Body of pancreas (tissue), 4 donors: ENCODE measurements at places on chromosomes 12 and 14. TPM values are rescaled to one million over a fixed set of nuclear protein-coding genes. Genes with fewer than 3 reads are reported as not detected.

DNA sequence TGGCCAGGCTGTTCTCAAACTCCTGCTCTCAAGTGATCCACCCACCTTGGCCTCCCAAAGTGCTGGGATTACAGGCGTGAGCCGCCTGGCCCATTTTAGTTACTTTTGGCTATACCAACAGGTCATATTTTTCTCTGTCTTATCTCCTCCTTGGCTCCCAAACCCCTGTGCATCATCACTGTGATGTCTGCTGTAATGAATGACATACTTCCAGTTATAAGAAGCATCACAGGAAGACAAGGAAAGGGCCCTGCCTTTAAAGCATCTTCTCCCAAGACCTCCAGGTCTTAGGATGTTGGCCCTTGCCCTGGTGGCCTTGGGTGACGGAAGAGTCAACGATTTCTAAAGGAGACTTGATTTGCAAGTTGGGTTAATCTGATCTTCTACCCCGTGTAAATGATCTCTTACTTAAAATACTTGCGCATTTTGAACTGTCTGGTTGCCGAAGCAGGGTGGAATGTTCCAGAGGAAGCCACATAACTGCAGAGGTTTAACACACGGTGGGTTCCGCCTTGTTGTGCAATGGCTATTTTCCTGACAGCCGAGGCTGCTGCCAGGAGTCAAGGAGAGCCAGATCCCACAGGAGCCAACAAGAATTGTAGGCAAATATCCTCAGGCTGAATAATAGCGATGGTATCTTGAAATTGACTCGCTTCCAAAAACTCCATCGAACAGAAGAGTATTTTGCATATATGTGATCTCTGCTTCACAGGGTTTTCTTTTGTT, 55.7 kb upstream of the PLXNC1 start:
- no peak overlapping the region for H3K4me3 ChIP-seq
- no peak overlapping the region for H3K27ac ChIP-seq
- DNase-seq = peak; percentile 21
- no peaks in the 10 kb centered on the region for H3K4me1 ChIP-seq

- H3K4me3 ChIP-seq = no peak overlapping the region
- H3K36me3 ChIP-seq = peaks cover 4% of the 10 kb centered on the region
- peaks cover 7% of the 10 kb centered on the region for H3K4me1 ChIP-seq
- H3K27ac ChIP-seq = no peak overlapping the region
- no peaks in the 10 kb centered on the region for H3K27me3 ChIP-seq
- DNase-seq = no peak
Measured at GRCh38 chr12:52956987-52957386, 8.1 kb downstream of the KRT18 start.

- H3K36me3 ChIP-seq = no peaks in the 10 kb centered on the region
- H3K27ac ChIP-seq = no peak overlapping the region
- no peaks in the 10 kb centered on the region for H3K27me3 ChIP-seq
- no peak overlapping the region for H3K4me3 ChIP-seq
Measured at GRCh38 chr14:100419856-100420255, 96.7 kb downstream of the SLC25A47 start.

DNA sequence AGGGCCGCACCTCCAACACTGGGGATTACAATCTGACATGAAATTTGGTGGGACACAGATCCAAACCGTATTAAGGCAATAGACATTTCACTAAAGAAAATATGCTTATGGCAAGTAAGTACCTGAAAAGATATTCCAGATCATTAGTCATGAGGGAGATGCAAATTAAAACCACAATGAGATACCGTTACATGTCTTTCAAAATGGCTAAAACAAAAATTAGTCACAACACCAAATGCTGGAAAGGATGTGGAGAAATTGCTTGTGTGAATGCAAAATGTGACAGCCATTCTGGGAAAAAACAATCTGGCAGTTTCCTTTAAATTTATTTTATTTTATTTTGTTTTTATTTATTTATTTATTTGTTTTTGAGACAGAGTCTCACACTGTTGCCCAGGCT, 82.3 kb upstream of the PTGDR start:
- no peak overlapping the region for H3K27ac ChIP-seq
- no peaks in the 10 kb centered on the region for H3K27me3 ChIP-seq
- no peaks in the 10 kb centered on the region for H3K36me3 ChIP-seq
- H3K4me1 ChIP-seq = no peaks in the 10 kb centered on the region
- H3K4me3 ChIP-seq = no peak overlapping the region

DNA sequence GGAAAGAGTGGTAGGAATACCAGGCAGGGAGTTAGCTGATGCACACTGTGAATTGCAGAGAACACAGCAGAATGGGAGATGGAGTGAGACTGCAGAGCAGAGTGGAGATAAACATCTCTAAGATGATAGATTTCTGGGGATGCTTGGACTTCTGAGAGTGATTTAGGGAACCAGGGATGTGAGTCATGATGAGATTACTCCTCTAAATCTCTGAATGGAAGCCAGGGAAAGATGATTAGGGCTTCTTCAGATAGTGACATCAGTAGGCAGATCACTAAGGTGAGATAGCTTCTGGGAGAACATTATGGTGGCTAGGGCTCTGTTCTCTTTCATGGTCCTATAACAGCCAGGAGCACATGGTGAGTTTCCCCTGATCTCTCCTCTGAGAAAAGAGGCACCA, 501.5 kb upstream of the USP15 start:
- no peaks in the 10 kb centered on the region for H3K4me1 ChIP-seq
- DNase-seq = no peak
- H3K4me3 ChIP-seq = no peak overlapping the region
- no peaks in the 10 kb centered on the region for H3K27me3 ChIP-seq
- no peak overlapping the region for H3K27ac ChIP-seq
- no peaks in the 10 kb centered on the region for H3K36me3 ChIP-seq

DNA sequence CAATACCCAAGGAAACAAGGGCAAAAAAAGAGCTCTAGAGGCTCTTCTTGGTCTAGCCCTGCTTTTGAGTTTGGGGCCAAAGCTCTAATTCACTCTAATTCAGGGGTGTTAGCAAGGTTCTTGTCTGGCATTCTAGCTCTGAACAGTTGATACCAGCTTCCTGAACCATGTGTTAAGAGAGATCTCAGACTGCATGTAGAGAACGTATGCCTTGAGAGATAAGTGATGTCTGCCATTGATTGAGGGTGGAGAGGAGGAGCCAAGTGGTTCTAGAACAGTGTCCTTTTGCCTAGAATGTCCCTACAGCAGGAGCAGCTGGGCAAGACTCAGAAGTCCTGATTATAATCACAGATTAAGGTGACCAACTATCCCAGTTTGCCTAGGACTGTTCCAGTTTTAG, 18.2 kb upstream of the POC1B start:
- H3K4me3 ChIP-seq = no peak overlapping the region
- no peaks in the 10 kb centered on the region for H3K27me3 ChIP-seq
- H3K4me1 ChIP-seq = peaks cover 8% of the 10 kb centered on the region
- no peak overlapping the region for H3K27ac ChIP-seq
- DNase-seq = no peak
- H3K36me3 ChIP-seq = no peaks in the 10 kb centered on the region

DNA sequence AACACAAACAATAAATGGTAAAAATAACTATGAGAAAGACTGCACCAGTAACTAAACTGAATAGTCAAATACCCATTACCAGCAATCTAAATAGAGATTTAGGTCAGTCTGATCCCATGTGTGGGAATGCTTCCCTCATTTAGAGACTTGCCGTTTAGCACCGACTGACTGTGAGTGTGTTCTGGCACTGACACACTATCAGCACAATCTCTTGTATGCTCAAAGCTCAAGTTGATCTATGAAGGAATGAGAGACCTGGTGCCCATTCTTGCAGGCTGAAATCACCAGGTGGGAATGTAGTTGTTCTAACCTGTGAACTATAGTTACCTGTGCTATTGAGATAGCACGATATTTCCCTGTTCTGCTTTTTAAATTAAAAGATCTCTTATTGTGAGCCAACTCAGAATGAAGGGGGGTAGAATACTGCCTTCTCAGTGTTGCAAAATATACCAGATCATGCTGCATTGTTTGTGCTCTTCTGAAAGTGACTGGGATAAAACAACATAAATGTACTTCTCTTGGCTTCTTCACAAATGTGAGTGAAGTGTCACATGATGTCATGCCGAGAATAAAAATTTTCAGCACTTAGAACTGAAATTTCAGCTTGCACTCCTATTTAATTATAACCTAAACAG, 99.6 kb downstream of the LIN7A start:
- no peaks in the 10 kb centered on the region for H3K36me3 ChIP-seq
- peak; percentile 15 for DNase-seq
- H3K4me1 ChIP-seq = peaks cover 5% of the 10 kb centered on the region
- H3K27me3 ChIP-seq = no peaks in the 10 kb centered on the region

DNA sequence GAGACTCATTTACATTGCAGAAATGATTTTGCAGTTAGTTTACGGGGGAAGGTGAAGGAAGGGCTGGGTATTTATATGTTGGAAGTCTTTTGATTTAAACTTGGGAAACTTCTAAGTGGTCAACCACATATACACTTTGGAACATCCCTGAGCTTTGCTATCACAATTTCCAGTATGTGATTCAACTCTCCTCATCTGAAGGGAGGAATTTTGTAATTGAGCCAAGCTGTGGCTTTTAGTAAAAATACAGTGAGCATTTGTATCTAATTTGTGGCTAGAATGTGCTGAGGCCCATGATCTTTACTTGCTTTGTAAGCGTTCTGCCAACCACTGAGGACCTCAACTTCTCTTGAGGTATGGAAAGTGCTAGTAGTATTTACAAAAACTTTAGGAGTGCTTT, 235.0 kb upstream of the PDZRN4 start:
- H3K36me3 ChIP-seq = no peaks in the 10 kb centered on the region
- no peak for DNase-seq
- H3K4me1 ChIP-seq = no peaks in the 10 kb centered on the region
- no peak overlapping the region for H3K27ac ChIP-seq

DNA sequence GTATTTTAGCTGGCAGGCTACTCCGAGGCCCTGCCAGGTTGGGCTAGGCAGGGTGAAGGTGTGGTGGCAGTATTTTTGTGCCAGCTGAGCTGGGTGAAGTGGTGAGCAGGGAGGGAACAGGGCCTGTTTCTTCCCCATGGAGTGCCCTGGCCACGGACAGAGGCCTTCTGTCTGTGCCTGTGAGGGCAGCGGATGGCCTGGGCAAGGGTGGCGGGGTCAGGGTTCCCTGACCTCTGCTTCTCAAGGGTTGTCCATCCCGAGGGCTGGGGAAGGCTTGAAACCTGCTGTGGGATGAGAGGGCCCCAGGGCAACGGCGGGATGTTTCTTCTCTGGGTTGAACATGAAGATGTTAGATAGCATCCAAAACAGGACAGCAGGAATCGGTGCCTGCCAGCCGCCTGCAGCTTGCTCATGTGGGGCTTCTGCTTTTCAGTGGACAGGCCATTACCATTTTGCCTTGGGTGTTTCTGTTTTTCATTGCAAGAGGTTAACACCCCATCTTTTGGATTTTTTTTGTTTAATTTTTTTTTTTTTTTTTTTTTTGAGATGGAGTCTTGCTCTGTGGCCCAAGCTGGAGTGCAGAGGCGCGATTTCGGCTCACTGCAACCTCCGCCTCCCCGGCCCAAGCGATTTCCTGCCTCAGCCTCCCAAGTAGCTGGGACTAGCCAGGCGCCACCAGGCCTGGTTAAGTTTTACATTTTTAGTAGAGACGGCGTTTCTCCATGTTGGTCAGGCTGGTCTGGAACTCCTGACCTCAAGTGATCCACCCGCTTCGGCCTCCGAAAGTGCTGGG, 3.3 kb downstream of the MTA1 start:
- no peaks in the 10 kb centered on the region for H3K36me3 ChIP-seq
- H3K27ac ChIP-seq = no peak overlapping the region
- no peaks in the 10 kb centered on the region for H3K27me3 ChIP-seq
- no peak overlapping the region for H3K4me3 ChIP-seq

DNA sequence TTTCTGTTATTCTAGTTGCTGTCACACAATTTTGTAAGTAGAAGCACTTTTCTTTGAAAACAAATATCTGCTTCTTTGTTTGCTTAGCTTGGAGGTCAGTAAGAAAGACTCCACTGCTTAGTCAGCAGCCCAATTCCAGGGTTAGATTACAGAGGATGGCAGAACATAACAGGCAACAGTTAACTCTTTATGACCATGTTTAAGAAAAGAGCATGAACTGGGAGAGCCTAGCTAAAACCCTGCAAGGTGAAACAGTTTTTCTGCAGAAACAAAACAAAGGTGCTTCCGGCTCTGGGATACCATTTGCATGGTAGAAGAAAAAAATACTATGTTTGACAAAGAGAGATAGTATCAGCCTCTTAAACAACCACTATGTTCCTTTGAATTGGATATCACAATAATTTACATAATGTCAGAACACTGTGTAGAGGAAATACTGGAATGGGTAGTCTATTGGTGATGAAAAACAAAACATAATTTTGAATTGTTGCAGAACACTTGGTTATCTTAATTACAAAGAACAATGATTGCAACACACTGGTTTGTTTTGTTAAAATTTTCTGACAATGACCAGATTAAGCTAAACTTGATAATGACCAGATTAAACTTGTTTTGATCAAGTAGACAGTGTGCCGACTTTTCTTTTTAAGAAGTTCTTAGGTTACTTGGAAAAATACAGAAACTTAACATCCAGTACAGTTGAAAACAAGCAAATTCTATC, 22.4 kb upstream of the PPM1H start:
- H3K4me1 ChIP-seq = no peaks in the 10 kb centered on the region
- no peak overlapping the region for H3K27ac ChIP-seq
- no peaks in the 10 kb centered on the region for H3K36me3 ChIP-seq
- no peaks in the 10 kb centered on the region for H3K27me3 ChIP-seq
- H3K4me3 ChIP-seq = no peak overlapping the region

- H3K36me3 ChIP-seq = no peaks in the 10 kb centered on the region
- H3K27me3 ChIP-seq = no peaks in the 10 kb centered on the region
- no peak overlapping the region for H3K27ac ChIP-seq
Measured at GRCh38 chr12:593396-594270, 69.6 kb downstream of the NINJ2 start.

Gene FOXN4
- total RNA-seq = not detected

Gene SCNN1A
- 62.5 TPM for total RNA-seq
